ENCODE measurements at places on chromosomes 6 and 20. TPM values are rescaled to one million over a fixed set of nuclear protein-coding genes. Genes with fewer than 3 reads are reported as not detected.

Gene BIRC7
- total RNA-seq = not detected

Gene VSTM2L
- not detected for total RNA-seq

DNA sequence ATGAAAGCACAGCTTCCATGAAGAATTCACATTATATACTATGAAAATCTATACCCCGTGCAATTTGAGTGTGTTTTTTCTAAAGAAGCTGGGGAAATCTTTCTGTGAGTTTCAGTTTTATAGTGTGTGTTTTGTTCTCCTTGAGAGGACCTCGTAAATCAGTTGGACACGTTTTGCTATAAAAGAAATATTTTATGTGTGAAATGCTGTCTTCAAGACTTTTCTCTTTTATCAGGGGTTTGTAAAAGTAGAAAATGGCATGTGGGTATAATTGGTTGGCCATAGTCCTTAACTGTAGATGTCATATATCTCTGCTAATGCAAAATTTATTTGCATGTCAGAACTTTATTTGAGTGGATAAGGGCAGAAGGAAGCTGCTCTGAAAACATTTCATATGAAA is 186.2 kb downstream of the CDH4 start:
- peaks cover 11% of the 10 kb centered on the region for H3K27me3 ChIP-seq
- no peak overlapping the region for H3K4me3 ChIP-seq
- no peaks in the 10 kb centered on the region for H3K36me3 ChIP-seq

Gene DDX39B
- 517 TPM for total RNA-seq

Gene SMOC2
- total RNA-seq = not detected

DNA sequence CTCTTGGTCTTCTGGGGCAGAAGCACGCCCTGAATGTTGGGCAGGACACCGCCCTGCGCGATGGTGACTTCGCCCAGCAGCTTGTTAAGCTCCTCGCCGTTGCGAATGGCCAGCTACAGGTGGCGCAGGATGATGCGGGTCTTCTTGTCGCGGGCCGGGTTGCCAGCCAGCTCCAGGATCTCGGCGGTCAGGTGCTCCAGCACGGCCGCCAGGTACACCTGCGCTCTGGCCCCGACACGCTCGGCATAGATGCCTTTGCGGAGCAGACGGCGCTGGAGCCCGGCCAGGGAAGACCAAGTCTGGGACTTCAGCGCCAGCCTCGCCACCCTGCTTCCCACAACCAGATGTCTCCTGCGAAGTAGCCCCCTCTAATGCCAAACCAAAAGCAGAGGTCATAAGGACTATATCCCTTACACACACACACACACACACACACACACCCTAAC is 8.0 kb upstream of the SLC17A3 start:
- peak overlapping the region; percentile 76 for H3K4me3 ChIP-seq
- peak; percentile 68 for DNase-seq
- H3K27ac ChIP-seq = peak overlapping the region; percentile 38
- peaks cover 3% of the 10 kb centered on the region for H3K4me1 ChIP-seq
- H3K36me3 ChIP-seq = no peaks in the 10 kb centered on the region

GRCh38 chr20:50765674-50766073 is 29.2 kb upstream of the BCAS4 start:
- H3K4me3 ChIP-seq = no peak overlapping the region
- no peaks in the 10 kb centered on the region for H3K4me1 ChIP-seq
- no peaks in the 10 kb centered on the region for H3K36me3 ChIP-seq
- H3K27me3 ChIP-seq = peaks cover 2% of the 10 kb centered on the region
- no peak for DNase-seq

- H3K4me3 ChIP-seq = no peak overlapping the region
- DNase-seq = no peak
- H3K4me1 ChIP-seq = no peaks in the 10 kb centered on the region
- no peaks in the 10 kb centered on the region for H3K27me3 ChIP-seq
Observed at GRCh38 chr6:55958790-55959189, 83.4 kb upstream of the BMP5 start.

GRCh38 chr6:55654445-55654844 is 75.5 kb upstream of the HMGCLL1 start:
- no peaks in the 10 kb centered on the region for H3K4me1 ChIP-seq
- H3K4me3 ChIP-seq = no peak overlapping the region
- H3K27me3 ChIP-seq = no peaks in the 10 kb centered on the region
- no peaks in the 10 kb centered on the region for H3K36me3 ChIP-seq

Gene MYMX
- total RNA-seq = not detected

- H3K27me3 ChIP-seq = peaks cover 10% of the 10 kb centered on the region
- H3K36me3 ChIP-seq = no peaks in the 10 kb centered on the region
- no peak overlapping the region for H3K27ac ChIP-seq
- H3K4me3 ChIP-seq = no peak overlapping the region
Observed at GRCh38 chr20:16672299-16672698, 57.5 kb upstream of the SNRPB2 start.

Gene ID4
- total RNA-seq = not detected

Gene TRIM31
- total RNA-seq = not detected

Gene MYL9
- total RNA-seq = 0.66 TPM

All from activated CD4-positive, alpha-beta T cell treated with anti-CD3 and anti-CD28 coated beads for 36 hours (primary cell).